ENCODE measurements at places on chromosomes 1 and 21.

- no peak for DNase-seq
These were observed 3.8 kb downstream of the CELSR2 start for GRCh38 chr1:109252893-109253802.

GRCh38 chr1:29546496-29546895 lies 310.2 kb downstream of the PTPRU start:
- no peak for DNase-seq

- DNase-seq: no peak
These were observed 3.8 kb upstream of the B3GALT2 start for GRCh38 chr1:193190096-193190744.

DNA sequence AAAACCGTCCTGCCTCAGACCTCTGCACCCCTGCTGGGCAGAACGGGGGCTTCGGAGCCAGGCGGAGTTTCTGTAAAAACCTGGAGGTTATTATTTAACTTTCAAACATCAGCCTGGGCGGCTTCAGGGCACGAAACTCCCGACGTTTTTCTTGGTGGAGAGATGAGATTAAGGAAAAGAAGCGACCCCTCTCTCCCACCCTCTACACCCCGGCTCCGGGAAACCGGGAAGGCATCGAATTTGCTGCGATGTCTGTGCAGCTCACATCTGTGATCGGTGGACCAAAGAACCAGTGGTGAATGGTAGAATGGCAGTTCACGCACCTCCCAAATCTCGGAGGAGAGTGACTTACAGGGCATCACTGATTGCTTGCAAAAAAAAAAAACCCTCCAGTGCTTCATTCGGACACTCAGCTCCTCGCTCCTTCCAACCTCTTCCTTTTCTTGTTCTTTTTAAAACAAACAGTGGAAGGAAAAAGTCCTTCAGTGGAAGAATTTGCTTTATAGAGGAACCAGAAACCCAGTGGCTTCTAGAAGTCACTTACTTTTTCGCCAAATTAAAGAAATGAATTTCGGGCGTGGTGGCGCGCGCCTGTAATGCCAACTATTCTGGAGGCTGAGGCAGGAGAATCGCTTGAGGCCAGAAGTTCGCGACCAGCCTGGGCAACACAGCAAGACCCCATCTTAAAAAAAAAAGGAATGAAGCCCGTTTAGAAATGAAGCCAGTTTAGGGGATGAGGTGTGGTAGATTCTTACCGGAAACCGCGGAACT lies 884 bp downstream of the PHACTR4 start:
- DNase-seq: peak; percentile 24

DNA sequence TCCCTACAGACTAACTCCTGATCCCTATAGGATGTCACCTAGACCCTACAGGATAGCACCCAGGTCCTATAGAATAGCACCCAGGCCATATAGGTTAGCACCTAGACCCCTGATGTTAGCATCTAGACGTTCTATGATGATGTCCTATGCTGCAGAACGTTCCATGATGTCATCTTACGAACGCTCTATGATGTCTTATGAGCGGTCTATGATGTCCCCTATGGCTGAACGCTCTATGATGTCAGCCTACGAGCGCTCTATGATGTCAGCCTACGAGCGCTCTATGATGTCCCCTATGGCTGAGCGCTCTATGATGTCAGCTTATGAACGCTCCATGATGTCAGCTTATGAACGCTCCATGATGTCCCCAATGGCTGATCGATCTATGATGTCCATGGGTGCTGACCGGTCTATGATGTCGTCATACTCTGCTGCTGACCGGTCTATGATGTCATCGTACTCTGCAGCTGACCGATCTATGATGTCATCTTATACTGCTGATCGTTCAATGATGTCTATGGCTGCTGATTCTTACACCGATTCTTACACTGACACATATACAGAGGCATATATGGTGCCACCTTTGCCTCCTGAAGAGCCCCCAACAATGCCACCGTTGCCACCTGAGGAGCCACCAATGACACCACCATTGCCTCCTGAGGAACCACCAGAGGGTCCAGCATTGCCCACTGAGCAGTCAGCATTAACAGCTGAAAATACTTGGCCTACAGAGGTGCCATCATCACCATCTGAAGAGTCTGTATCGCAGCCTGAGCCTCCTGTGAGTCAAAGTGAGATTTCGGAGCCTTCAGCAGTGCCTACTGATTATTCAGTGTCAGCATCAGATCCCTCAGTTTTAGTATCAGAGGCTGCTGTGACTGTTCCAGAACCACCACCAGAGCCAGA lies 9.5 kb downstream of the SON start:
- no peak for DNase-seq

DNA sequence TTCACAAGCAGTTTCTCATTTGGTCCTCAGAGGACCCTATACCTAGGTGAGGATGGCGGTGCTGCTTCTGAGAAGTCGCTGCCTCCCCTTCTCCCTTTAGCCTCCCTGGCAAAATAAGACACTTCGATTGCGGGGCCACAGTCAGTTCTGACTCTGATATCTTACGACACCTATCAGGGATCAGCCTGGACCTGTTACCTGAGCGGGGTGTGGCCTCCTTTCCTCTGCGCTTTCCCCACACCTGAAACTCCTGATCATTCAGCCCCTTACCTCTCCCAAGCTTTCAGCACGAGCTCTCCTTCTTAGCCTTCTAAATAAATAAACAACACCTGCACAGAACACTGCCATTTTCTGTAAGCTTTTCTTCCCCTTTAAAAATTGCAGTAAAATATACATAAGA lies 24.6 kb upstream of the GPR137B start:
- no peak for DNase-seq

DNA sequence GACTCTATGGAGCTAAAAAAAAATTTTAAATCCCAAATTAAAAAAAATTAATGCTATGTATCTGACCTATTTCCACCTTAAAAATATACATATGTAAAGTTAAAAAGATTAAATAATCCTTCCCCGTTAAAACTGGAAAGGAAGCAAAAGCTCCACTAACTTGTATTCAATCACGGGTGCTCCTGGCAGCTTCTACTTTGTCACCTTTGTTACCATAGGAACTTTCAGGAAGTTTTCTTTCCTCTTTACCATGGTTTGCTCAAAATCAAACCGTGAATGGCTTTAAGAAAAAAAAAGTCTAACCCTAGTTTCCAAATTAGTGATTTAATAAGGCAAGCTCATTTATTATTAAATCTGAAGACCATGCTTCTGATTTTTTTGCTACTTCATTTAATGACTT lies 3.5 kb downstream of the GPATCH2 start:
- DNase-seq: no peak

- DNase-seq: peak; percentile 15
These were observed 696 bp downstream of the GUK1 start for GRCh38 chr1:228140724-228141225.

GRCh38 chr1:221783437-221783836 lies 41.5 kb upstream of the DUSP10 start:
- no peak for DNase-seq

- DNase-seq: no peak
These were observed 21.2 kb upstream of the CHI3L1 start for GRCh38 chr1:203207751-203208150.

DNA sequence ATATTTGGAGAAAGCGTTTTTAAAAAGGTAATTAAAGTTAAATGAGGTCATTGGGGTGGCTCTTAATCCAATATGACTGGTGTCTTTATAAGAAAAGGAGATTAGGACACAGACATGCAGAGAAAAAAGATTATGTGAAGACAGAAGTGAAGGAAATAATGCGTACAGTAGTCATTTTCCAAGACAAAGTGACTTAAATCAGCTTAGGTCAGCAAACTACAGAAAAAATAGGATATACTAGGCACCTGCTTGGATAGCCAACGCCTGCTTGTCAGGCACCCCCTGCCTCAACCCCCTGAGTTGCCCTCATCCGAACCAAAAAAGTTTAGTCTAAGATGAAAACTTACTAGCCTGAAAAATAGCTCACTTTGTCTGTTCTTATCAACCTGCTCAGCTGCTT lies 58.2 kb upstream of the SPAG17 start:
- DNase-seq: no peak

GRCh38 chr1:56446531-56447098 lies 132.7 kb downstream of the PLPP3 start:
- no peak for DNase-seq

DNA sequence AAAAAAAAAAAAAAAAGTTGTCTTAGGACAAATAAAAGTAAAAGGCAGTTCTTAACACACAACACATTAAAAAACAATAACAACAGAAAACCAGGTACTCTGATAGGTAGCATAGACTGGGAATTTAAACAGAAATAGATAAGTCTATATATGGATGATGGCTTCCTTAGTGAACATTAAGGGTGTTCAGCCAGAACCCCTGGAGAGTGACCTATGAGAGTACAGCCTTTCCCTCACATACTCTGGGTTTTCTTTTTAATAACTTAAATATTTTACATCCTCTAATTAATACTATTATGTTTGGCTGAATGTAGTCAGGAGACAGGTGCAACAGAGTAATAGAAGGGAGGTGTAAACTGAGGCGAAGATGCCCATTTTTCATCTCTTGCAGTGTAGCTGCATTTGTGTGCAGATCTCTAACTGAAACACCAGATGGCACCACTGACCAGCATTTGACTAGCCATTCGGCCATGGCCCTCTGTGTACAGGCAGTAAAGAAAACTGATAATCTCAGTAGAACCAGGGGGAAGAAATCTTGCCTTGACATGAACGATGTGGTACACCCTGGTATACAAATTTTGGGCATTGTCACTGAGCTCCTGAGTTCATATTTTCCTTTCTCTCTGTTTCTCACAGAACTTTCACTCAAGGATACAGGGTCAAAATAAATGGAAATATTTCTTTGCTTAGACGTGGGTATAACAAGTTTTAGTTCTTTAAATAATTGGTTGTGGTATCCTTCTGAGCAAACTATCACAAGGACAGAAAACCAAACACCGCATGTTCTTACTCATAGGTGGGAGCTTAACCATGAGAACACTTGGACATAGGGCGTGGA lies 7.6 kb downstream of the TTF2 start:
- peak; percentile 47 for DNase-seq

- DNase-seq: no peak
These were observed 10.1 kb downstream of the DOP1B start for GRCh38 chr21:36166705-36167104.

DNA sequence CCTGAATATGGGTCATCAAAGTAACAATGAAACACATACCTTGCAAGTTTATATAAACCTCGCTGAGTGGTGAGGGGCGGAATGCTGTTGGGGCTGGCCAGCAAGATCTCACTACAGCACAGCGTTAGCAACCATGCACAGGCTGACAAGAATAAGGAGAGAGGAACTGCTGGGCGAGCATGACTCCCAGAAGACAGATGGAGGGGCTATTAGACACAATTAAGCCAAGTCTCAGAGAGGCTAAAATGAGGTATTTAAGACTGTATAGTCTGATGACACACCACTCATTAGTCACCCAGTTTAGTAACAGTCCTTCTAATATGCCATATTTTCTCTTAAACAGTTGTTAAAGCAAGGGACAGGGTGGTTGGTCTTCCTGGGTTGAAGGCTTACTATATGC lies 340.2 kb upstream of the NR5A2 start:
- no peak for DNase-seq

GRCh38 chr1:70319750-70320149 lies 34.8 kb downstream of the ANKRD13C start:
- no peak for DNase-seq

DNA sequence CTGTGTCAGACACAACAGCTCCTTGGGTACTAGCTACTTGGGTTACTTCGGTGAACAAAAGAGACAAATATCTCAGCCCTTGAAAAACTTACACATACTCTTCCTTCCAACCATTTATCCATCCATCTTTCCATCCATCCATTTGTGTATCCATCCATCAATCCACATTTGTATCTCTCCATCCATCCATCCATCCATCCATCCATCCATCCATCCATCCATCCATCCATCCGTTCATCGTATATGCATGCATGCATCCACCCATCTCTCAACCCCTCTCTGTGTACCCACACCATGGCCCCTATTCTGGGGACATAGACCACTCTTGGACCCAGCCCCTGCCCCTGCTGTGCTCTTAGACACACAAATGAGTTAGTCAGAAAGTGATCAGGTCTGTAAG lies 40.2 kb downstream of the FAAH start:
- no peak for DNase-seq

- DNase-seq: no peak
These were observed 52.2 kb upstream of the IRF2BP2 start for GRCh38 chr1:234662148-234662547.

GRCh38 chr1:100087396-100087795 lies 45.3 kb downstream of the SASS6 start:
- DNase-seq: no peak

- no peak for DNase-seq
These were observed 71.9 kb downstream of the ZSWIM5 start for GRCh38 chr1:45134461-45134873.

DNA sequence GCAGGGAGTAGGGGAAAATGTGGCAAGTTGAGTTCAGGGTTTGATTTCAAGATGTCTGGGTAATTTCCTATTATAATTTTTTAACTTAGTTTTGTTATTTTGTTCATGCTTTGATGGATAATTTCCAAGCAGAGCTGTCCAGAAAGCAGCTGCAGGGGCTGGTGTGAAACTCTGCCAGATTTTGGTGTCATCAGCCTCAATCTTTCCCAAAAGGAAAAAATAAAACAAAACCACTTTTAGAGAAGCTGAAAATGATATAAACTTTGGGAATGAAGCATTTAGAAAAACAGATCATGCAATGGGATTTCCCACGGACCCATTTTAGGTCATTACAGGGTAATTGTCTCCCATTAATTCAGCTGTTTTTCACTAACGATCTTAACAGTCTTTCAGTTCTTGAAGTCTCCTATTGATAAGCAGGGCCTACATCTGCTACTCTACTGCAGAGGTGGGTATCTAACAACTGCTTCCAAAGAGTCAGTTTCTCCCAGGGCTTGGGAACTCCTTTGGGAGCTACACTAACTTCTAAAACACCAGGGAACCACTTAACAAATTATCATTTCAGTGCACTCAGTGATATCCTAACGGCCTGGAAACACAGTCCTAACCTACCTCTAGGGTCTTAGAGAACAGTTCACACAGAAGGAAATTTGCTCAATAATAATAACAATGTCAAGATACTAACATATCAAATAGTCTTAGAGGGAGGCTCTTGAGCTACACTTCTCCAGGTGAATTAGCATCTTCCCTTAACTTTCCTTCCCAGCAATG lies 12.3 kb downstream of the ZNF436 start:
- DNase-seq: no peak

DNA sequence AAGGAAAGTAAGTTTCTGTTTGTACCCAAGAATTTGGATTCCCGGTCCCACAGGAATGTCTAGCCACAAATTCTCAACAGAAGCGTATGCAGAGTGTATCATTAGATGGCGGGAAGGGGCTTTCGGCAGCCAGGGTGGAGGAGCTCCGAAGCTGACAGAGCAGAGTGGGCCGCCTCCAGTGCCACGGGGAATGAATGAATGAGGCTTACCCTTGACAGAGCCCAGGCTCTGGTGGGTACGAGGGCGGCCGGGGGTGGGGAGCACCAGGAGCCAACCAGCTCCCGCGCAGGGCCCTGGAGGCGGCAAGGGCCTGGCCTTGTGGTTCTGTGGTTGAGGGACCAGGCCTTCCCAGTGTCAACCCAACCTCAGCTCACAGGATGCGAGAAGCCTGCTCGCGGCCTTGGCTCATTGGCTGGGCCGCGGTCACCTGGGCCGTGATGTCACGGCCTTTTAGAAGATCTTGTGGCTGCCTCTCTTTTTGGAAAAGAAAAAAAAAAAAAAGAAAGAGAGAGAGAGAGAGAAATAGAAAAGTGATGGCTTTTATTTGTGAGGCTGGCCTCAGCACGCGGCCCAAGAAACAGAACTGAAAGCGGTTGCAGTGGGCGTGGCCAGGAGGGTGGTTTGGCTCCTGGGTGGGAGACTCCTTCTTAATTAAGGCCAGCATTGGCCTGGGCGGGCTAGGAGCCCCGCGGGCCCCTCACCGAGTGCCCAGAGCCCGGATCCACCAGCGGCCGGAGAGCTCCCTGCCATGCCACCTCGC lies 34.9 kb upstream of the RUNX3 start:
- DNase-seq: peak; percentile 90
